H4 (cell line): ENCODE measurements at places on chromosomes 3 and 15.

DNA sequence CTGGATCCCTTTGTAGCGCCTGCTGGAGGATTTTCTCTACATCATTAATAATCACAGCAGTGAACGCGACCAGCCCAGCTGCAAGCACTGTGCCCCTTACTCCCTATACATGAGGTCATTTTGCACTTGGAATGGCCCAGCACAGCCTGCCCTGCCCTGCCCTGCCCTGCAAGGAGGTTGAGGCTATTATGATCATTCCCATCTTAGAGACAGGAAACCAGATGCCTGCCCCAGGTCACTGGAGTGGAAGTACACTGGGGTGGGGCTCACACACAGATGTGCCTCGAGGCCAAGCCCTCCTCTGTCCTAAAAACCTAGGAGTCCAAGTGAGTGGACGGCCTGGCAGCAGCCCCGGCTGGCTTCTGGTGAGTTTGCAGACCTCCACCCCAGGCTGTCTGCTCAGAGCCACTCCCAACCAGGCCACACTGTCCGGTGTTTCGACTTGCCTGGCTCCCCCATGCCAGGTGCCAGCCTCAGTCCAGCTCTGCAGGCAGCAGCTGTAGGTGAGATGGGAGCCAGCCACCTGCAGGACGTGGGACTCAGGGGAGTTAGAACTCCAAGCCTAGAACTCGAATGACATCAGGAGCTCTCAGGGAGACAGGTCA is 30.4 kb upstream of the SEC61A1 start:
- DNase-seq: no peak

DNA sequence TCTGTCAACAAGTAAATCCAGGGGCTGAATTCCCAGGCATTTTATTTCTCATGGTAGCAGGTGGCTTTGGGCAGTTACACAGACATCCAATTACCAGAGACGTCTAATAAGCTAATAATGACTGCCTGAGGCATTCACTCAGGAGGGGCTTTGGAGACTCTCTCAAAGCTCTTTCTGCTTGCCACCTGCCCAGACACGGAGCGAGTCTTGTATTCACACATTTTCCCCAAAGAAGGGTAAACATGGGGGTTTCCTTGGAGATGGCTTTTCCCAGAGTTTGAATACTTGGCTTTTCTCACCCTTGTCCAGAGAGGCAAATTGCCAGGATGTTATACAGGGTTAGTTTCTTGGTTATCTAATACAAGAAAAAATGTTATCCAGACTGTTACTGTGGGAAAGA is 132.6 kb downstream of the DIPK2A start:
- no peak for DNase-seq

DNA sequence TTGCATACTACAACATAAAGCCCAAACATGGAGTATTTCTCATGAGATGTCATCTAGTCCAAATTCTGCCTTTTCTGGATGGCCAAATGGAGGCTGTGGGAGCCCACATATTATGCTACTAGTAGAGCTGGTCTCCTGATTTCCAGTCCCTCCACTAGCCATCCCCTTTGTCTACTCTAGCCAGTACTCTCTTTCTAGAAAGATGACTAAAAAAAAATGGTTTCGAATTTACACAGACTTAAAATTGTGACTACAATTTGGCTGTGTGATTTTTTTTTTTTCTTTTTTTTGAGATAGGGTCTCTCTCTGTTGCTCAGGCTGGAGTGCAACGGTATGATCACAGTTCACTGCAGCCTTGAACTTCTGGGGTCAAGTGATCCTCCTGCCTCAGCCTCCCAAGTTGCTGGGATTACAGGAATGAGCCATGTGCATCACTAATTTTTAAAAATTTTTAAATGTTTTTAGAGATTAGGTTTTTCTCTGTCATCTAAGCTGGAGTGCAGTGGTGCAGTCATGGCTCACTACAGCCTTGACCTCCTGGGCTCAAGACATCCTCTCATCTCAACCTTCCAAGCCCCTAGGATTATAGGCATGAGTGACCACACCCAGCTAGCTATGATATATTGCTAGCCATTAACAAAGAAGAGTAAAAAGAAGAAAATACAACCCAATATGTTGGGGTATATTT is 273.9 kb downstream of the ADAMTSL3 start:
- DNase-seq: no peak

GRCh38 chr3:116741467-116741866 is 31.9 kb downstream of the TUSC7 start:
- no peak for DNase-seq

DNA sequence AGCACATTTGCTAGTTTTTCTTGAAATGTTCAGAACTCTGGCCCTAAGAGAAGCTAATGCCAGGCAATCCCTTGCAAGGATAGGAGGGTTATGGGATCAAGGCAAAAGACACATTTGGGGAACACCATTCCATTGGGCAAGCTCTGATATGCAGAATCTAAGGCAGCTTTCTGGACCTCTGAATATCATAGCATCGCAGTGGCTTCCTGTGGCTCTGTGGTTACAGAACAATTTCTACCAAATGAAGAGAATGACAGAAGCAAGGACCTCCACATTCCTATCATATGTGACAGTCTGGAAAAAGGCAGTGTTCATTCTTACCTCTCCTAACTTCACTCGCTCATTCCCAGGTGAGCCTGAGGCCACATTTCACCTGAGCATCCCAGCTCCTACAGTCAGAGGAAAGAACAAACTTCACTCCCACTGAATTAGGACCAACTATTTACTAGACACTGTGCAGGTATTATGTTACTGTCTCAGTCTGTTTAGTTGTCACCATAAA is 836.1 kb upstream of the CFAP20DC start:
- no peak for DNase-seq

DNA sequence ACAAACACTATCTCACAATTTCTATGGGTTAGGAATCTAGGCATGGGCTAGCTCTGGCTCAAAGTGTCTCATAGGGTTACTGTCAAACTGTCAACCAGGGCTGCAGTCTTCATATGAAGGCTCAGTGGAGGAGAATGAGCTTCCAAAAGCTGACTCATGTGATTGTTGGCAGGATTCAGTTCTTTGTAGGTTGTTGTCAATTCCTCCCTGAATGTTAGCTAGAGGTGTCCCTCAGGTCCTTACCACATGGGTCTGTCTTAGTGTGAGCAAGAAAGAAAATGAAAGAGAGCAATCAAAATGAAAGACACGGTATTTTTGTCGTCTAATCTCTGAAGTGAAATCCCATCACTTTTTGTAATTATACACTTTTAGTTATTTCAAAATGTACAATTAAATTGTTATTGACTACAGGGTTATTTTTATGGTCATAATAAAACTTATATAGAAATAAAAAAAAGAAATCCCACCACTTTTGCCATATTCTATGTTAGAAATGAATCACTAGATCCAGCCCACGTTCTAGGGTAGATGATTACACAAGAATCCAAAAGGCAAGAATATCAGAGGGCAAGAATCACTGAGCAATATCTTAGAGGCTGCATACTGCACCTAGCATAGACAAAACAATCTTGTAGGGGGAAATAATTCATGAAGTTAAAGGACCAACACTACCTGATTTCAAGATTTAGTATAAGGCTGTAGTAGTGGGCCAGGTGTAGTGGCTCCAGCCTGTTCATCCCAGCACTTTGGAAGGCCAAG is 8.4 kb downstream of the ACSBG1 start:
- no peak for DNase-seq
